ENCODE measurements at places on chromosomes 3 and 15. TPM values are rescaled to one million over a fixed set of nuclear protein-coding genes. Genes with fewer than 3 reads are reported as not detected.

- DNase-seq: peak; percentile 46
Observed at GRCh38 chr15:59611276-59612260, at the start of gene GCNT3. Gene GCNT3 (plus strand): TSS chr15:59611783. CDS start chr15:59618239, 6,456 bp downstream.

The IL5RA gene
- total RNA-seq: 0.10 TPM

GRCh38 chr3:111047042-111047441, 24.6 kb upstream of the NECTIN3 start:
- DNase-seq: no peak

The FSTL1 gene
- total RNA-seq: 290 TPM

- DNase-seq: no peak
Observed at GRCh38 chr15:70669966-70670658, 93.2 kb downstream of the UACA start.

The JAGN1 gene
- 46.1 TPM for total RNA-seq

Data from H4 (cell line).